ENCODE measurements at places on chromosomes 3 and 15. TPM values are rescaled to one million over a fixed set of nuclear protein-coding genes. Genes with fewer than 3 reads are reported as not detected.

RPL22L1 gene
- 39.2 TPM for total RNA-seq

CFAP161 gene
- total RNA-seq: not detected

SH3GL3 gene
- not detected for total RNA-seq

ADGRG7 gene
- total RNA-seq: not detected

NEK10 gene
- total RNA-seq: not detected

ZFYVE19 gene
- 61.0 TPM for total RNA-seq

KBTBD13 gene
- total RNA-seq: 0.21 TPM

SCAMP5 gene
- 0.43 TPM for total RNA-seq

- DNase-seq: no peak
These were observed 35.5 kb upstream of the EPHB3 start for GRCh38 chr3:184526088-184526433.

GRCh38 chr3:144229953-144230352 lies 258.3 kb downstream of the DIPK2A start:
- DNase-seq: no peak

- no peak for DNase-seq
These were observed 165.6 kb upstream of the LINGO1 start for GRCh38 chr15:77798151-77798835.

GRCh38 chr3:38247366-38248035 lies 18.1 kb upstream of the SLC22A13 start:
- no peak for DNase-seq

GRCh38 chr3:27356976-27357375 lies 12.2 kb downstream of the NEK10 start:
- no peak for DNase-seq

GRCh38 chr15:68658151-68658550 lies 79.4 kb downstream of the CORO2B start:
- no peak for DNase-seq

Data from ascending aorta (tissue), 2 donors.